ENCODE measurements at places on chromosomes 16 and 17. TPM values are rescaled to one million over a fixed set of nuclear protein-coding genes. Genes with fewer than 3 reads are reported as not detected.

The PIMREG gene
- 51.1 TPM for total RNA-seq

The HOXB9 gene
- total RNA-seq, result 7.1 TPM

The MVD gene
- total RNA-seq, result 22.5 TPM

The TBC1D3C gene
- not detected for total RNA-seq

The KRT25 gene
- total RNA-seq, result not detected

The TMEM100 gene
- not detected for total RNA-seq

The CRK gene
- total RNA-seq, result 88.6 TPM

The PRAC2 gene
- not detected for total RNA-seq

The BICDL2 gene
- total RNA-seq, result not detected

The CNOT1 gene
- total RNA-seq, result 158 TPM

The GPS1 gene
- total RNA-seq, result 133 TPM

The HSPB9 gene
- total RNA-seq, result not detected

The KRT24 gene
- not detected for total RNA-seq

The NT5M gene
- 11.2 TPM for total RNA-seq

The CALB2 gene
- total RNA-seq, result 5.3 TPM

The SLC38A8 gene
- total RNA-seq, result not detected

The GLIS2 gene
- 26.6 TPM for total RNA-seq
